Stimulated activated CD4-positive, alpha-beta T cell treated with anti-CD3 and anti-CD28 coated beads, Interleukin-1b, Interleukin-23, amount 100 ng/mL, for 48 hours (primary cell): ENCODE measurements at places on chromosomes 1 and 21.

- no peak for DNase-seq
These were observed 48.8 kb downstream of the PPP1R12B start for GRCh38 chr1:202397256-202397655.

DNA sequence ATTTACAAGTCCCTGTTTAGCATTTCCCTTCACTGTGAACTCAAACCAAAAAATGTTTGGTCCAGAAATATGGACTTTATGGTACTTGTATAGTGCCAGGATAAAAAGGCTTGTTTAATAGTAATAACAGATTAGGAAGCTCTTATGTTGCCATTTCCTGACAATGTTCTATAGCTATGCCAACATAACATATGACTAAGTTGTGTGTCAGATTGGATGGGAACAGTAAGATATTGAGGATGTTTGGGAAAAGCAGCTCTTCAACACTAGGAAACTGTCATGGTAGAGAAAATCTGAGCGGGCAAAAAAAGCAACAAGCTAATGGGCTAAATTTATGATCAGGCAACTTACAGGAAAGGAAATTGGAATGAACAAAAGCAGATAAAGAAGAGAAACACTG lies 287.1 kb upstream of the ADGRL4 start:
- no peak for DNase-seq

GRCh38 chr1:24209097-24209496 lies 22.0 kb upstream of the IFNLR1 start:
- DNase-seq: no peak

- DNase-seq: no peak
These were observed 6.9 kb upstream of the LRP8 start for GRCh38 chr1:53334781-53335180.

- DNase-seq: no peak
These were observed 6.8 kb downstream of the MEF2D start for GRCh38 chr1:156493742-156494141.

DNA sequence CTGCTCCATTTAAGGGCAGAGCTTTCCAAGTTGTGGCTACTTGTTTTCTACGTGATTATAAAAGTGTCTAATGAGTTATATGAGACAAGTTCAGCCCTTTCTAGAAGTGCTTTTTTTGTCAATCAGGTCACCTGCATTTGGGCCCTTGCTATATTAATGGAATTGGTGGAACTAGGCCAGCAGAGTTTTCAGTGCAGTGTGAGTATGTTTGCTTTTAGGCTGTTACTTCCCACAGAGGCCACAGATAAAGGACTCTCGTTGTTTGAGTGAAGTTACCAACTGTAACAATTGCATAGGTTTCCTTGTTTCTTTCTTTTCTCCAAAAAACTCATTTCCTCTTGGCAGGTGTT lies 10.9 kb downstream of the SMAP2 start:
- DNase-seq: no peak

DNA sequence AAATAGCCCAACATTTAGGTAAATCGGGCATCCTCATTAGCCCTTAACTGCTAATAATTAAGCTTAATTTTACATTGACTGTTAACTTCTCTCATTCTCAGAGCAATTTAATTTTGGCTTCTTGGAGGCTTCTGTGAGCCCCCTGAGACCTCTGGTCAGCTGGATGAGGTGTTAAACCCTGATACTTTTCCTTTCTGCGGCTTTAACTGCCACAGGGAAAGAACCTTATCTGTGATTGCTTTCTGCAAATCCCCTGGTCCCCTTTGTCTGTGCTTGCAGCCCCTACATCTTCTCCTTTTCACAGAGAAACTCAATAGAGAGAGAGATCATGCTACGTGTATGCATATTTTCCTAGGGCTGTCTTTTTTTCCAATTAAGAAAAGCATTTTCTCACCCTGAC lies 184.5 kb upstream of the CSF3R start:
- DNase-seq: no peak

GRCh38 chr1:25737130-25737529 lies 62.9 kb upstream of the SELENON start:
- no peak for DNase-seq

- DNase-seq: no peak
These were observed 339.5 kb downstream of the PLA2G4A start for GRCh38 chr1:187168297-187168696.

DNA sequence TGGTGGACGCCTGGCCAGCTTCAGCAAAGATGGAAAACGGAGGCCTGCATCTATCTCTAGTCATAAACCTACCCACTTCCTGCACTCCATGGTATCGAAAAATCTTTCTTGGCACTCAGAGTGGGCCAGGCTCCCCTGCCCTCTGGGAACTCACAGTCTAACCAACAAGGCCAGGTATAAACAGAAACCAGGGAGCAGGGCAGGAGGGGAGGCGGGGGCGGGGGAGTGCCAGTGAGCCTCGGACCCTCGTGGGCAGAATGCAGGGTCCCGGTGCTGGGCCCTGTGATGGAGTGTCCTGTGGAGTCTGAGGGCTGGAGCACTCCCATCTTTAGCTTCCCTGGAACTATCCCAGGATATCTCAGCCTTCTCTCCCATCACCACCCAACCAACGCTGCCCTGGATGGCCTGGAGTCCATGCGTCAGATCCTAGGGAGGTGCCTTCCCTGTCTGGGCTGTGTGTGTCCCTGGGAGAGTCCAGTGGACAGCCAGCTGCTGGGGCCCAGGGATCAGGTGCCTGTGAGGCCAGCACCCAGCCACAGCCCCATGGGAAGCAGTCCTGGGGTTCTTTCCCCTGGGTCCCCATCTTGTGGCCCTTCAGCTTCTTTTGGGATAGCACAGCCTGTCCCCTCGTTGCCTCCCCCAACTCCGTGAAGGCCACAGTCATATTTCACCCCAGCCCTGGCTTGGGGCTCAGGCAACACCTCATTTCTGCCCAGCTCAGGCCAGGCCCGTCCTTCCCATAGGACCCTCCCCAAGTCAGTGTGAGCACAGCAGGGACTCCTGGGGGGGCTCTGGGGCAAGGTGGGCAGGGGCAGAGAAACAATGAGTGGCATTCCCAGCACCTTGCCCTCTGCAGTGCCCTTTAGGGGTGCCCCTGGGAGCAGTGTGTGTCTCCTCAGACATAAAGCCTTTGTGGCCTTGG lies 1.1 kb upstream of the EPS8L3 start:
- no peak for DNase-seq

DNA sequence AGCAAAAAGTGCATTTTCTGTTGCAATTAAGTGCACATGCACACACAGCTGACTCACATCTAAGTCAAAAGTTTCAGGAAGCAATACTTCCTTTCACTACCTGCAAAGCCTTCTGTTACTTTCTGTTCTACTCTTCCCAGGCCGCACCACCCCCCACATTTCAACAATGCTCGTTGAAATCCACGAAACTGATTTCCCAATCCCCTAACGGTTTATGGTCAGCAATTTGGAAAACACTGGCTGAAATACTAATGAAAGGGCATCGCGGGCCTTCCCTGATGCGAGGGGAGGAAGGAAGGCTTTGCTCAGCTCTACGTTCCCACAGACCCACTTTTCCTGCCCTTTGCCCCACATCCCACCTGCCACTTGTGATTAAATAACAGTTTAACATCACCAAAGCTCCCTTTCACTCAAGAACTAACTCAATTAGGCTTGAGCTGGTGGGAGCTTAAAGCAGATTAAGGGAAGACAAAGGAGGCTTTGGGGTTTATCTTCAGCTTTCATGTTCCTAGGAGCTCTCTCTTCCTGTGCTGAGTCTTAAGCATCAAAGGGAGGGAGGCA lies 243.2 kb upstream of the RAB4A start:
- peak; percentile 10 for DNase-seq

GRCh38 chr1:11318982-11319381 lies 46.0 kb downstream of the UBIAD1 start:
- DNase-seq: no peak

DNA sequence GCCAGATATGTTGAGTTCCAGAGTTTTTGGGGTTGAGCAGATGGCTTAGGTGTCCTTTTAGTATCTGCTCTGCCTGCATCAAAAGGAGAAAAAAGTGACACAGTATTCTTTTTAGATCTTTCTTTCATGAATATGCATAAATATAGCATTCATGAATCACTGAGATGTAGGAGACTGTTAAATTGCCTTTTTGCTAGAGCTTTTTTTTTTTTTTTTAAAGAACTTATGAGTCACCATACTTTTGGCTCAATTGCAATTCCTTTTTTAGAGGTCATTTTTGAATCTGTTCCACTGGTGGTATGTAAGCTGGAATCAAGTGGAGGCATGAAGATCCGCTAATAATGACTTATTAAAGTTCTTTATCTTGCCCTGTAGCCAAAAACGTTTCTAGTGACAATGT lies 480.9 kb upstream of the ZRANB2 start:
- no peak for DNase-seq

DNA sequence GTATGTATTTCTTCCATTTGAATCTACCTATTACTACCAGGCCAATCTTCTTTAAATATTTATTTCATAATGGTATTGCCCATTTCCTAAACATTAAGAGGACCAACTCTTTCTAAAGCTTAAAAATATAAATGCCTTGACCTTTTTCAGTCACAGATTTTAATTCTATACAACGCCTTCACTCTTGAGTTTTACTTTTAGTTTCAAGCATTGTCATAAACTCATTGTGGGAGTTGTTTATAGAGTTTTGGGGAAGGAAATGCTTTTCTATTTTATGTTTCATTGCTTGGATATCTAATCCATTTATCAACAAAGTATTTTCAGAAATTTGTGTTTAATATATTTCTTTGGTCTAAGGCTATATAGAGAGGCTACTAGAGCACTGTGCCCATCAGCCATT lies 155.8 kb downstream of the DPYD start:
- DNase-seq: no peak

GRCh38 chr1:48249868-48250267 lies 27.4 kb downstream of the SLC5A9 start:
- DNase-seq: no peak

GRCh38 chr1:183003203-183003602 lies 20.0 kb upstream of the LAMC1 start:
- DNase-seq: no peak

GRCh38 chr21:19244502-19245187 lies 841.1 kb upstream of the TMPRSS15 start:
- no peak for DNase-seq

DNA sequence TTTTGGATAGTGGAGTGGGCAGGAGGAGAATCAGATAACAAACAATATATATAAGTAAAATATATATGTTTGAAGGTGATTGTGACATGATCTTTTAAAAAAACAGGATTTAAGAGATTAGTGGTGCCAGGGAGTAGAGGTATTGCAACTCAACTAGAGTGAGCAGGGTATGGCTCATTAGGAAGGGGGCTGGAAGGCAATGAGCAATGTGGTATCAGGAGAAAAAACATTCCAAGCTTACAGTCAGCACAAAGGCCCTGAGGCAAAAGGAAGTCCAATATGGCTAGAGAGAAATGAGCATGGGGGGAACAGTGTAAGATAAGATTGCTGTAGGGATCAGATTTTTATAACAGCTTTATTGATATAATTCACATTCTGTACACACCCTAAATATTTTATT lies 5.3 kb upstream of the GADD45A start:
- DNase-seq: no peak
